WERI-Rb-1 (cell line): ENCODE measurements at places on chromosomes 11 and 22.

GRCh38 chr11:128894685-128895084 lies 3.5 kb downstream of the KCNJ5 start:
- no peak for DNase-seq

DNA sequence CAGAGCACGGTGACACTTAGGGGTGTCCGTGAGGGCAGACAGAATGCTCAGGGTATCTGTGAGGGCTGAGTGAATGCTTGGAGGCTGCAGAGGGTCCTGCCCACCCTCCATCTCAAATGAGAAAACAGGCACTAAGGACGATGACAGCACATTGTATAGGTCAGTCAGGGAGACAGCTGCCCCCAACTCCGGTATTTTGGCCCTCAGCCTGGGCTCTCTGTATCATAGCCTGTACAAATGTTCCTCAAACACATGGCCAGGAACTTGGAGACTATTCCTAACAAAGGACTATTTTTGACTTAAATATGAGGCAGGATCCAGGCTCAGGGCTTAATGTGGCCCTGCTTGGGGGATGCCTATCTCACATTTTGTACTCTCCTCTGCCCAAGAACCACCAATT lies 145.4 kb downstream of the OPCML start:
- no peak for DNase-seq

DNA sequence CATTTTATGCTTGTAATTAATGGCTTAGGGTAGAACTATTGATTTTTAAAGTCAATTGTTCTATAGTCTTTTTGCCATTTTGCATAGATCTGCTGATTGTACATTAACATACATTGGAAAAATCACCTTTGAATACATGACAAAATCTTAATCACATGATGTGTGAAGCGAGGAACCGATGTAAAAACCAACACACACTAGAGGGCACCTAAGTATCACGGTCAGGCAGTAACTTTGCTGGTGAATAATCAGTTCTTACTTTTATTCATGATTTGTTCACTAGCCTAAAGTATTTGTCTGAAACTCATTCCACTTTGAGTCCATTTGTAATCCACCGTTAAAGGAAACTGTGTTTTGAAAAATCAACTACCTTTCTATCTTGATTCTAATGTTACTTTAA lies 28.2 kb downstream of the JHY start:
- DNase-seq = peak; percentile 27

DNA sequence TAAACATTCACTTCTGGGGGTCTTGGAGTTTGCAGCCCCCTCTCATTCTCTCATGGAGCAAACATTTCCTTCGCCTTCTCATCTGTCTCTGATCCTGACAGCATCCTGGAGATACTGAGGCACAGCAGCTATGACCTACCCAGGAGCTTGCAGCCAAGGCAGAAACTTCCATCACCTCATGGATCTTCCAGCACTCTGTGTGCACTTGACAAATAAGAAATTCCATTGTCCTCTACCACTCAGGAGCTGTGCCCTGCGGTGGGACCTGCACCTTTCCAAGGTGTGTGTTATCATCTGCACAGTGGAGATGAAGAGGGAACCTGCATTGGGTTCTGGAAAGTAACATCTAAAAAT lies 49.1 kb downstream of the GGTLC2 start:
- DNase-seq = no peak

DNA sequence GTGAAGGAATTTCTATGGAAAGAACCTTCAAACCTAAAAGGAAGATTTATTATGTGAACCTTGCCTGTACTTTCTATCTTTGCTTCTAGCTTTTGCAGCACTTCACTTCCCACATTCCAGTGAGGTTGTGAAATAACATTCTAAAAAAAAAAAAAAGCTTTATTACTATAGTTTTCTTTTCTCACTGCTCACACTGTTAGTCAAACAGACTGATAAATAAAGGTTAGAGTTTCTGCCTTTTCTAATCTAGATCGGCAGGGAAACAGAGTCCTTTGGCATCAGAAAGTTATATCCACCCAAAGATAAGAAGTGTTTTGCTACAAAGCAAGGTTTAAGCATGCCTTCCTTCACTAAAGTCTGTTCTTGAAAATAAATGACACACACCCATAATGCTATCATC lies 2.8 kb downstream of the AAMDC start:
- DNase-seq = no peak

GRCh38 chr11:44906649-44907048 lies 44.0 kb downstream of the TP53I11 start:
- DNase-seq = no peak

DNA sequence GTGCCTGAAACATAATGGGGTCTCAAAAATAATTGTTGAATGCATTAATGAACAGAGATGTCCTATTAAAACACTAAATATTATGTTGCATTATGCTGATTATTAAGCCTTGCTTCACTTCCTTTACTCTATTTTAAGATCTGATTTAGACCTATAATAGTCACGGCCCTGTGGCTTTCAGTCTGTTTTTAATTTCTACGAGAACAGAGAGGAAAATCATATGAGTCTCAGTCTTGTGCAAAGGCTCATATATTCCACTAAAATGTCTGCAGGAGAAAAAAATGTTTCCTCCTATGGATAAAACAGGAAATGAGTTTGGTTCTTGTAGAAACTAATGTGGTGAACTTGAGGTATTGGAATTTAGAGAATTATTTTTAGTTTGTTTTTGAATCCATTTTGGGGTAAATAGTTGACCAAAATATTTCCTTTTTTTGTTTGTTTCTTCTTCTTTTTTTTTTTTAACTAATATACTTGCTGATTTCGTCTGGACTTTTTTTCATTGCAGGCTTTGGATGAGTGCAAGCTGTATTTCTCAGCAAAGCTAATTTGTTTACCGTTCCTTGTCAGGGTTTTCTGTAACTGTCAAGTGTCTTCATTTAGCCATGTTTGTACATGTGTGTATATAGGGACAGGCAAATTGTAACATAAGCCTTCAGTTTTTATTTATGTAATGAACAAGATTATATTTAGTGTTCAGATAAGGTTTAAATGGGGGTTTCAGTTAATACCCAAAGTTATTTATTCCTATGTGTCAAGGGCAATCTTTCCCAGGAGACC lies 139.1 kb upstream of the DDI1 start:
- no peak for DNase-seq

DNA sequence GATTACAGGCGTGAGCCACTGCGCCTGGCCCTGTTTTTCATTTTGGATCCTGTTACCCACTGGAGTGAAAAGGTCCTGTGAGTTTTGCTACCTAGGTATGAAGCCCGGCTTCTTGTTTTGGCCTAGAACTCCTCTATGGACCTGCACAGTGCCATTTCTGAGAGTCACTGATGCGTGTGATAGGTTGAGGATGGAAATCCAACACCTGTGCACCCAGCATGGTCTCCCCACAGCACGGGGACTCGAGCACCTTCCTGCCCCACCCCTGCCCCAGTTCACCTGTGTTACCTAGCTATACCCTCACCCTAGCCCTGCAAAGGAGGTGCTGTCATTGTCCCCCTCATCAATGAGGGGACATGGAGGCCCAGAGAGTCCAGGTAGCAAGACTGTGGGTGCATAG lies 5.1 kb downstream of the FBLN1 start:
- no peak for DNase-seq

DNA sequence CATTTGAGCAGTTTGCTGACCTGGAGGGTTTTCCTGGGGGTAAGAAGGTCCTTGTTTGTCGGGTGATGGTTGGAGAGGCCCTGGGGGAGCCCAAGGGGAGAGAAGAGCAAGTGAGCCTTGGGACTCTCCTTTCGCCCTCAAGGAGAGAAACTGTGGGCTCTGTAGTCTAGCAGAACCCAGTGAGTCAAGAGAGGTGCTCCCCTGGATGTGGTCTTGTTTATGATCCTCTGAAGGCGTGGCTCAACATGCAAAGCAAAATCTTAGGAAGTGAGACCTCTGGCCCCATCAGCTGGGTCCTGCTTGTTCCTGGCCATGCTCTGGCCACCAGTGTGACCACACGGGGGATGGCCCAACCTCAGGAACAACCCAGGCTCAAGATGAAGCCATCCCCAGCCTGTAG lies 66.5 kb upstream of the ALX4 start:
- no peak for DNase-seq

GRCh38 chr11:33687733-33688479 lies 12.7 kb downstream of the C11orf91 start:
- DNase-seq = peak; percentile 65

GRCh38 chr22:24486501-24486921 lies 8.6 kb upstream of the UPB1 start:
- no peak for DNase-seq

- no peak for DNase-seq
Observed at GRCh38 chr22:28710107-28710506, 30.5 kb upstream of the TTC28 start.
